ENCODE measurements at places on chromosomes 12 and 14.
A peak's percentile ranks its signal among the peaks of the same experiment; 100 is the strongest.

- DNase-seq, result no peak
Measured at GRCh38 chr12:125025606-125026235, 32.3 kb downstream of the BRI3BP start.

GRCh38 chr14:56650979-56651378 lies 71.4 kb downstream of the TMEM260 start:
- DNase-seq, result no peak

- no peak for DNase-seq
Measured at GRCh38 chr12:15638231-15638630, 151.0 kb downstream of the EPS8 start.

DNA sequence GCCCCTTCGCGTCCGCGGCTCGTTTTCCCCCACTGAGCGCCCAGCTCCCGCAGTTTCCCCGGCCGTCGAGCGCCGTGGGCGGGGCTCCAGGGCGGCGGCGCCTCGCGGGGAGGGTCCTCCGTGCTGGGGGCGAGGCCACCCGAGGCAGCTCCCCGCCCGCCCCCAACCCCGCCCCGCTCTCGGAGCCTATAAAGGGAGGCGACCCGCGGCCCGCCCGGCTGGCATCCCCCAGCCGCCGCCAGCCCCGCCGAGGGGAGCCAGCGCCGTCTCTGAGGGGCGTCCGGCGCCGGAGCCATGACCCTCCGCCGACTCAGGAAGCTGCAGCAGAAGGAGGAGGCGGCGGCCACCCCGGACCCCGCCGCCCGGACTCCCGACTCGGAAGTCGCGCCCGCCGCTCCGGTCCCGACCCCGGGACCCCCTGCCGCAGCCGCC lies at the start of gene TAMALIN:
Gene TAMALIN (plus strand): TSS at position 221 of the 432 bp plus-strand sequence. CDS start 74 bp downstream, at position 295.
- DNase-seq, result peak; percentile 87

GRCh38 chr12:97022536-97023230 lies 115.6 kb downstream of the NEDD1 start:
- DNase-seq, result no peak

- peak; percentile 14 for DNase-seq
Measured at GRCh38 chr12:54509617-54510016, 12.1 kb downstream of the NCKAP1L start.

DNA sequence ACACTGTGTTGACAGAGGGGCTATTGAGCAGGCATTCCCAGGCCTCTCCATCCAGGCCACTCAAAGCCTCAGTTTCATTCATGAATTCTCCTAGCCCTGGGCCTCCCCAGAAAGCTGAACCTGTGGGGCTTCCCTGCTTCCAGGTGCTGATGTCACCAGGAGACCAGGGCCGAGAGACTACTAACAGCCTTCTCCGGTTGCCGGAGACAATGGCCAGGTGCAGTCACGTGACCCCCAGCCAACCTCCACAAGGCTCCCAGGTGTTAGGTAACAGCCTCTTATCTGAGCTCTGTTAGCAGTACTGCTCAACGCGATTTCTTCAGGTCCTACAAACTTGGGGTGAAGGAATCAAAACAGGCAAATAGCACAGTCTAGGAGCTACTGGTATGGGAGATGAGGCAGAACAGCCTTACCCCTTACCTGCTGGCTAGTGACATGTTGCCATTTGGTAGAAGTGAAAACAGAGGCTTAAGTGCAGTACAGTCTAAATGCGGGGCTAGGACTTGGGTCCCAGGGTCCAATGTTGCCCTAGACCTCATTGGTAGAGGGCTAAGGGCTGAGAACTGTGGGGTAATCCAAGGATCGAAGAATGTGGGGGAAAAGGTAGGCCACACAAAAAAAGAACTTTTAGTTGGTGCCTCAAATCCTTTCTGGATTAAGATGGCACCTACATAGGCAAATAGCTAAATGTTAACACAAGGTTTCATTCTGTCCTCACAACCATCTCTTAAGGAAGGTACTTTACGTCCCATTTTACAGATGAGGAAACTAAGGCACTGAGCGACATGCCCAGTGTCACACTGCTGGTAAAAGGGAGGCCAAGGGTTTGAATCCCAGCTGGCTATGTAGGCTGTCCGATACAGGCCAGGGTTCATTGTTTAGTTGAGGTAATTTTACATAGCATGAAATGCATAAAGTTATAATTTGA lies 3.8 kb downstream of the CCDC88C start:
- peak; percentile 84 for DNase-seq

- DNase-seq, result no peak
Measured at GRCh38 chr14:71591929-71592328, 340.3 kb upstream of the RGS6 start.

GRCh38 chr12:52542785-52543318 lies 10.1 kb downstream of the KRT71 start:
- no peak for DNase-seq

GRCh38 chr14:64758691-64759554 lies 54.7 kb downstream of the PLEKHG3 start:
- DNase-seq, result no peak

DNA sequence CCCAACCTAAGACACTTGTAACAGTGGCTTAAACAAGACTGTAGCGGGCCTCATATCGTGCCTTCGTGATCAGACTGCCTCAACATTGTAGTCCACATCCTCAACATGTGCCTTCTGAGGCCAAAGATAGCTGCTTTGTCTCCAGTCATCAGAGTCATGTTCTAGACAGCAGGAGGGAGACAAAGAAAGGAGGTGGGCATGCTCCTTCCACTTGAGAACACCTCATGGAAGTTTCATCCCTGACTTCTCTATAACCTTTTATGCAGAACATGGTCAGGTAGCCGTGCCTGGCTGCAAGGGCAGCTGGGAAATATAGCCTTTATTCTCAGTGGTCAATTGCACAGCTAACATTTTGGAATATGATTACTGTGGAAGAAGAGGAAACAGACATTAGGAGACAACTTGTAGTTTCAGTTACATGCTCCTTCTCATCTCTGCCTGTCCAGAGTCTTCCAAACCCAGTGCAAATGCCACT lies 25.3 kb upstream of the DHRS2 start:
- no peak for DNase-seq

- no peak for DNase-seq
Measured at GRCh38 chr12:26252946-26253345, 57.6 kb downstream of the SSPN start.

GRCh38 chr14:39266525-39266870 lies 32.8 kb downstream of the MIA2 start:
- DNase-seq, result no peak

DNA sequence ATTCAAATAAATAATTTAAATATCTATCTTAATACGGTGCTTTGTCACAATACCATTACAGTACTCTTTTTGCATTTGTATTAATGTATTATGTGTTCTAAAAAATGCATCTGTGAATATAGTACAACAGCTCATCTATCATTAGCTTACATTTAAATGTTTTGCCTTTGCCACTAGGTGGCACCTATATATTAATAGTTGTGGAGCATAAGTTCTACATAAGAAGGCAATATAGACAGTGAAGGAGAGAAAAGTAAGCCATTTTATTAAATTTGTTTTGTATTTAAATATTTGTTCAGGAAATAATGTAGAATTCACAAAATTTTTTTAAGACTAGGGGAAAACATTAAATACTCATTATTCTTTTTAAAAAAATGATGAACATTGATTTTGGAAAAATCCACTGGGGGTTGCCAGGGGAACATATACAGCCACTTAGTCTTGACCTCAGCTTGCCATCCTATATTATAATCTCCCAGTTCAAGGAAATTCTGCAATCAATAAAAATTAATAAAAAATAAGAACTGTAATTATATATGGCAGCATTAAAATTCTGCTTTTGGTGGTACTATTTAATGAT lies 9.8 kb downstream of the CCER1 start:
- no peak for DNase-seq

GRCh38 chr14:50335389-50335788 lies 23.3 kb downstream of the DMAC2L start:
- peak; percentile 74 for DNase-seq

DNA sequence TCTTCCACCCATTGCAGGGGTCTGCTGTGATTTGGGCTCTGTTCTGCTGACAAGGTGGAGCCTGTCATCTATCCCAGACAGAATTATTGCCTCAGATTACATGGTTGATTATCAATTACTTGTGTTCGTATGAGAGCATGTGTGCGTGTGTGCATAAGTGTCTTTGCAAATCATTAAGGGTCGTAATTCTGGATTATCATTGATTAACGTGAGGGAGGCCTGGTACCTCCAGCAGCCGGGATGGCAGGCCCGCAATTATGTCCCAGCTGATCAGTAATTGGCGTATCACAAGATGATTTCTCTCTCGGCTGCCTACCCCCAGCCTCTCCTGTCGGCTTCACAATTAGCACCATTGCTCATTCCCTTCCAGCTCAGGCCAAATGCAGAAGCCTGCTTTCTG lies 29.6 kb upstream of the IRF2BPL start:
- DNase-seq, result no peak

DNA sequence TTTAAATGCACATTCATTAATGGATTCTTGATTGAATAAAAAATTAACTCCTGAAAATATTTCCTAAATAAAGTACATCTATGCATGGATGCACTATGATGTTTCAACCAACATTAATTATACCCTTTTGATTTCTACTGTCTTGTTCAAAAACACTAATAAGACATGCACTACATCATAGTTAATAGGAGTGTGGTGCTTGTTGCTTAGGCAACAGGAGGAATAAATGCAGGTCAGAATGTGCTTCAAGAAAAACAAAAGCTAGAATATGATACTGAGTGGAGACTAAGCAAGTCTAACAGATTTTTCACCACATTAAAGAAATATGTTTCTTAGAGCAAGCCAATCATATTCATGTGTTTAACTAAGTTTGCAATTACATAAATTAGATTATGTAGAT lies 495.8 kb upstream of the GARIN6 start:
- no peak for DNase-seq

DNA sequence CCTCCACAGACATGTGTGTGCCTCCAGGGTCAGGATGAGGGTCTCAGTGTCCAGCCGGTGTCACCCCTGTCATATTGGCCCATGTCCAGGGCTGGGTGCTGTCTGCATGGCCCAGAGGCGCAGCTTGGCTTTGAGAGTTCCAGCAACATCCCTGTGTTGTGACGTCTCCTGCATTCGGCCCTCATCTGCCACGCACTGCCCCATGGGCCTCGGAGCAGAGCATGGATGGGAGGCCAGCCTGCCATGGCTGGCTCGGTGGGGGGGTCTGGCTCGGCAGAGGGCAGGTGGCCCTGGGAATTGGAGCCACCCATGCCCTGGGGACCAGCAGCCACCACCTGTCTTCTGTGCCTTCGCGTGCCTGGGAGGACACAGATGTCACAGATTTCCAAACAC lies 10.8 kb upstream of the TEX22 start:
- DNase-seq, result no peak

DNA sequence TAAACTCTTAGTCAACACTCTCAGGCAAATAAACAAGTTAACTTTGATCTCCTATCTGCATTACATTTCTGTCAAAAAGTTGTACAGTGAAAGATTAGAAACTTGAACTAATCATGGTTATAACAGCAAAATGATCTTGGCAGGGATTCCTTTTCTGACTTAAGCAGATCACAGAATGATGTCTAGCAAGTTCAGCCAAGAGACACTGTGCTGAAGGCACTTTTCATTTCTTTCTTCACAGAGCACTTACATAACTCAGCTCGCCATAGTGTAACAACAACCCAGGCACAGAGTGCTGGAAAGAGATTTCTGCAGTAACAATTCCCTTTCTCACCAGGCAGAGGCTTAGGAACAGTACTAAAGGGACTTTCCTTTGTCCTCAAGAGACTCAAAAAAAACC lies 19.6 kb upstream of the CSRP2 start:
- DNase-seq, result no peak

DNA sequence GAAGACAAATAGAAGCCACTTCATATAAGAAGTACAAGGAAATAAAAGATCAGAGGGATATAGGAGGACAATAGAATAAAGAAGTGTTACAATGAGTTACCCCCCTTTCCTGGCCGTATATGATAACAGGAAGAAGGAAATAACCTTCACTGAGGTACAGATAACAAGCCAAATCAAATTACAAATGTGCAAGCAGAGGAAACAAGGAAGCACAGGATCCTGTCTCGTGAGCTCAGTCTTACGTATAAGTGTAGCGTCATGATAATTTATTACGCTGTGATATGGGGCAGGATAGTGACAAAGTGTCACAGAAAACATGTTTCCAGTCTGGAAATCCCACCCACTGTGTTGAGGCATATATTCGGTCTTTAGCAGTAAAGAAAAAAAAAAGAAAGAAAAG lies 26.5 kb downstream of the CRACR2A start:
- DNase-seq, result no peak

DNA sequence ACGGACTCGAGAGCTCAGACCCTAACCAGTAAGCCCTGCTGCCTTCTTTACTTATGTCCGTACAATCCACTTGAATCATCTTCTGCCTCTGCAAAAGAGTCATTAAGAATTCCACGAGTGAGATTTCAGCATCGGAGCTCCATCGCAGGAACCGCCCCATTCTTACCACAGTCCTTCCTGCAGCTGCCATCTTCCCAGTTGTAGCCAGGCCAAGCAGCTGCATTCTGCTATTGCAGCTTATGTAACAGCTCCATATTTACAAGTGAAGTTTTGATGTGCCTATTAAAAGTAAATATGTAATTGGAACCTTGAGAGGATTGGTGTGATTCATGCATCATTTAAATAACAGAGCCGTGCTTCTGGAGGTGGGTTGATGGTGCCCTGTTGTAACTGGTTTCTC lies 157.4 kb downstream of the KICS2 start:
- DNase-seq, result no peak

DNA sequence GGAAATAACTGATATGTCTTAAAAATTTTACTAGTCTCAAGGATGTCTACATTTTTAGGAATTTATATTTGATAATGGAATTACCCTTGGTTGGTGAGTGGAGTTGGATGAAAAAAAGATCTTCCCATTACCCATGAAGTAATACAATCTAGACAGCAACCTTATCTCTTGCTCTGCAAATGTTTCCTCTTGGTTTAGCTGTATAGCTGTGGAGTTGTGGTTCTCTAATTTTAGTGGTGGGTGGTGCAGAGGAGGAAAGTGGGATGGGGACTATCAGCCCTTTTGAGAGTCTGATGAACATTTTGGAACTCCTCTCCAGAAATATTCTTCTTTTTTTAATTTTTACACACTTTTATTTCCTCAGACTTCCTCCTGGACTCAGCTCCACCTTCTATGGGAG lies 17.1 kb downstream of the SPX start:
- DNase-seq, result no peak

DNA sequence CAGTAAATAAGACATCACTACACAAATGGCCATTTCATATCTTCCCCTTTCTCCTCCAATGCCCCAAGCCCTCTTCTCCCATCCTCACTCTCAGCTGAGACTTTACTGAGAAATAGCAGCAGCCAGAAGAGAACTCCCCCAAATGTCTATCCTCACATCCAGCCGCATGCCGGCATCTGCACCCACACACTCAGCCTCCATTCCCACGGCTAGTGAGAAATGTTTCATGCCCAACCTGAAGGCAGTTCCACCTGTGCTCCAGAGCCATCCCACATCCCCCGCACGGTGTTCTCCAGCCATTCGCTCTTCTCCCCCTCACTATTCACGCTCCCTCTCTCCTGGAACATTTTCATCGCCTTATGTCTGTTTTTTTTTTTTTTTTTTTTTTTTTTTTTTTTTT lies 208.7 kb upstream of the DIO3 start:
- DNase-seq, result no peak

- peak; percentile 59 for DNase-seq
Measured at GRCh38 chr12:56267443-56268071, 815 bp downstream of the COQ10A start.
